Posterior vena cava (tissue), 2 donors: ENCODE measurements at places on chromosomes 12 and 14. TPM values are rescaled to one million over a fixed set of nuclear protein-coding genes. Genes with fewer than 3 reads are reported as not detected.

- DNase-seq = no peak
Observed at GRCh38 chr12:72273499-72273837, 1.3 kb downstream of the TRHDE start.

DNA sequence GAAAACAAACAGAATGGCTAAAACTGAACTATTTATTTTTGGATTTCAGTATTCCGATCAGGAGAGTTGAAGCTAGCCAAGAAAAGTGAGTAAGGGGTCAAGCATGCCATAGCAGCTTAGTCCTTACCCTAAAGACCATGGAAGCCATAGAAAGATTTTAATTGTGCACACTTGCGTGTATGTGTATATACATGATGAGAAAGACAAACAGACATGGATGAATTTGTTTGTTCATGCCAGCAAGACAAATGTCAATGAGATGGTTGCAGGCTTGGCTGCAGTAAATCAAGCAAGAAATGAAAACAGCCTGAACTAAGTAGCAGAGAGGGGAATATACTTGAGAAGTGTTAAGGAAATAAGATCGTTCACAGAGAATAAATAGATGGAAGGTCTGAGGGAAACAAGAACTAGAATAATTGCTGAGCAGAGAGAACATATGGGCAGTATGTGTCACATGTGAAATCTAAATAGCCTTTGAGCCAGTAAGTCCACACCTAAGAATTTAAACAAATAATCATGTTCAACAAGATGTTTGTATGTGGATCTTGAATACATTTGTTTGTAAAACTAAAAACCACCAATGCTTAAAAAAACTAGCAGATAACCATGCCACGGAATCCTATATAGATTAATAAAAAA, 14.8 kb downstream of the SNW1 start:
- no peak for DNase-seq

DNA sequence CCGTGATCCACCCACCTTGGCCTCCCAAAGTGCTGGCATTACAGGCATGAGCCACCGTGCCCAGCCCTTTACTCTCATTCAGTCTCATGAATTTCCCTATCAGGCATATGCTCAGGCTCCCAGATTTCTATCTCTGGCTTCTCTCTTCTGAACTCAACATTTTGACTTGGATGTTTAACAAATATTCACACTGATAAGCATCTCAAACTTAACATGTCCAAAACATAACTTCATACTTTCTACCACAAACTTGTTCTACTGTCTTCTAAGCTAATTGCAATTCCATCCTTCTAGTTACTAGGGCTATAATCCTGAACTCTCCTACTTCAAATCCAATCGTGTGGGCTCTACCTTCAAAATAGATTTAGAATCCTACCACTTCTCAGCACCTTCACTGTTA, 73.9 kb upstream of the PAWR start:
- DNase-seq = no peak

DNA sequence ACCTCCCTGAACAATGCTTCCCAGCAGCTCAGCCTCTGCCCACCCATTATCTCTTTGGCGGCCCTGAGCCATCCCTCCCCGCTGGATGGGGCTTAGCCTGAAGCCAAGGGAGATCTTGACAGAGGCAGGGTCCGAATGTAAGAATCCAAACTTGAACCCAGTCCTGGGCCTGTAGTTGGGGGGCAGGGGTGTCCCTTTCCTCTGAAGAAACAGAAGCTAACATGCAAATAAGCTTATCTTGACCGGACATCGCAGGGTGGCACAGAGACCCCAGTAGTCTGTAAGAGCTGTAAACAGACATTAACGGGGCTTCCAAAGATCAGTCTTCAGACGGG, 6.0 kb downstream of the DLK1 start:
- no peak for DNase-seq

Gene CLEC4C
- total RNA-seq = not detected
